ENCODE measurements at places on chromosomes 2 and 18. TPM values are rescaled to one million over a fixed set of nuclear protein-coding genes. Genes with fewer than 3 reads are reported as not detected.

GRCh38 chr2:30823452-30823851, 16.2 kb upstream of the CAPN13 start:
- DNase-seq: peak; percentile 13

TXNL1 gene
- total RNA-seq: 32.9 TPM

DNA sequence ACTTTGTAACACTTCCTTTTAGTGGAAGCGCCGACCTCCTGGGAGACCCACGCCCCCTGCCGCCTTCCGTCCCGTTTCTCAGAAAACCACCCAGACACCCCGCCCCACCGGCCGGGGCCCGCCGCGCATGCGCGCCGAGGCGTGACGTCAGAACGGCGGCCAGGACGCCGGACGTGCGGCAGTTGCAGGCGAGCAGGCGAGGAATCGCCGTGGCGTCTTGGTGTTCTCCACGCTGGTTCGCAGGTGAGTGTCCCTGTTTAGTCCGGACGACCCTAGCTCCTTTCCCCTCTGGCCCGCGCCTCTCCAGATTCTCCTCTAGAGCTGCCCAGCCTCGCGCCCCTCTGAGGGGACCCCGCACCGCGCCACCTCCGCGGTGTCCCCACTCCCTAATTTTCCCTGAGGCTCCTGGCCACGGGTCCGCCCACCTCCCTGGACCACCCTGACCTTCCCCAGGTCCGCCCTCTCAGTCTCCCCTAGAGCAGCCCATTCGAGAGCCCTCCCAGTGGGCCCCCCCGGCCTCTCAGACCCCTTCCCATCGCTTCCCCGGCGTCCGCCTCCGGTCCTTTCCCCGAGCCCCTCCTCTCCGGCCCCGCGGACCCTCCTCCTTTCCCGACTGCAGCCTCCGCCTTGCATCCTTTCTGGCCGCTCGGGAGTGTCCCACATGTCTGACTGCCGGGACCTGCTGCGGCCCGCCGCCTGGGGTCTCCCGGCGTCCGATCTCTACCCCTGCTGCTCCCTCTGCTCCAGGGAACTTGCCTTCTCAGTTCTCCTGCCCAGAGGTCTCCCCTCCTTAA, at the start of gene PLEKHB2:
Gene PLEKHB2 (plus strand): TSS at position 181 of the 794 bp plus-strand sequence. CDS start 15,606 bp downstream, outside the sequence.
- peak; percentile 97 for DNase-seq

GRCh38 chr2:18404708-18405107, 155.7 kb downstream of the RDH14 start:
- DNase-seq: no peak

XDH gene
- total RNA-seq: under 0.01 TPM

SGPP2 gene
- total RNA-seq: not detected

NPHP1 gene
- 7.6 TPM for total RNA-seq

DNA sequence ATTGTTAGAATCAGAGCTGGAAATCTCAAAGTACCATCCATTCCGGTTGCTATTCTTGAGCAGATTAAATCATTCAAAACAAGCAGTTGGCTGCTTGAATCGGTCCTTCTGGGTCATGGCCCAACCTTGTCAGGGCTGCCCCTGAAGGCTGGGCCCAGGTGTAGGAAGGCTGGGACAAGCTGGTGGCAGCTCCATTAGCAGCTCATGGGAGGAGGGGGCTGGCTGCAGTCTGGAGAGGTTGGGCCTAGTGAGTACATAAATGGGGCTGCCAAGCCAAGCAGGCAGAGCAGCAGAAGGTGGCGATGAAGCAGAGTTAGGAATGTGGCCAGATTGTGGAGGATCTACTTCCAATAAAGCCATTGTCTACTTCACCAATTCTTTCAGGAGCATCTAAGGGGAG, 81.4 kb downstream of the ADCYAP1 start:
- DNase-seq: no peak

DNA sequence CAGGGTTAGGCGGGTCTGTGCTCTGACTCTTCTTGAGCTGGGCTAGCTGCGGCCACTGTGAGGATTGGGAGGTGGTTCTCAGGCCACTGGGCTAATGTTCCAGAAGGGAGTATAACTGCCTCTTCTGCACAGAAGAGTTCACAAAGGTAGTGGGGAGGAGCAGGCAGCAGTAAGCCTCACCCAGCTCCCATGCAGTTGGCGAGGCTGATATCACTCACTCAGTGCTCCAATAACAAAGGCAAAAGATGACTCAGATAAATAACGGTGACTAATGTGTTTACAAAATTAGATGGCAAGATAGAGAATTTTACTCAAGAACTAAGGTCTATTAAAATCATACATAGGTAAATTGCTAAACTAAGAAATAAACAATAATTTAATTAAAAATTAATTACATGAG, 174.2 kb upstream of the TMEM200C start:
- DNase-seq: no peak

ITGAV gene
- 311 TPM for total RNA-seq

DNA sequence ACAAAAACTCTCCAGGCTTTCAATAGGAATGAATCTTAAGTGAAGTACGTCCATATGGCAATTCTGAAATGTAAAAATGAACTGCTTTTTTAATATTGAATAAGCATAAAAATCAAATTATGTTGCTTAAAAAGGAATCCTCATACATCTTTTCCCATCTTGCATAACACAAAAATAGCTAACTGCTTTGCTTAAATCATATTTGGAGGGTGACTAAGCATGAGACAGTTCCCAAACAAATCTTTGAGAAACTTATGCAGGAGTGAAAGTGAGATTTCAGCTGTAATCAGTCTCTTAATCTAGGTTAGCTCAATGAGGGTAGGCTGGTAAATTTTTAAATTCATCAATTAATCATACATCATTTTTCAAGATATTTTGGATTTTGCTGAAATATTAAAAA, 111.5 kb downstream of the MBD5 start:
- peak; percentile 38 for DNase-seq

SLC23A3 gene
- total RNA-seq: 1.4 TPM
